ENCODE measurements at places on chromosomes 12 and 14. TPM values are rescaled to one million over a fixed set of nuclear protein-coding genes. Genes with fewer than 3 reads are reported as not detected.

The CTSG gene
- total RNA-seq, result not detected

The RIN3 gene
- 1.3 TPM for total RNA-seq

The HIF1A gene
- total RNA-seq, result 502 TPM

The CCDC177 gene
- under 0.01 TPM for total RNA-seq

The SYNDIG1L gene
- under 0.01 TPM for total RNA-seq

The ASCL1 gene
- total RNA-seq, result not detected

The ADCY4 gene
- 15.5 TPM for total RNA-seq

The BCAT1 gene
- 186 TPM for total RNA-seq

The ST8SIA1 gene
- total RNA-seq, result 0.28 TPM

The SERPINA12 gene
- total RNA-seq, result not detected

The KLRF1 gene
- not detected for total RNA-seq

The BTBD7 gene
- 20.7 TPM for total RNA-seq

The ZNF705A gene
- total RNA-seq, result not detected

The HHIPL1 gene
- total RNA-seq, result 9.3 TPM

The DUSP6 gene
- total RNA-seq, result 75.9 TPM

The TAS2R43 gene
- total RNA-seq, result 0.19 TPM

The ZDHHC22 gene
- not detected for total RNA-seq

The HSPB8 gene
- total RNA-seq, result 35.1 TPM

The SLC8B1 gene
- total RNA-seq, result 20.9 TPM

The CYP27B1 gene
- total RNA-seq, result 0.19 TPM

The RILPL1 gene
- total RNA-seq, result 7.9 TPM

The GPATCH2L gene
- 62.0 TPM for total RNA-seq

The GLT1D1 gene
- total RNA-seq, result not detected

The RNASE1 gene
- total RNA-seq, result 0.96 TPM

The ENO2 gene
- 66.8 TPM for total RNA-seq

The C14orf39 gene
- total RNA-seq, result not detected

The RNASE2 gene
- total RNA-seq, result not detected

The YEATS4 gene
- total RNA-seq, result 15.3 TPM

The KRT74 gene
- not detected for total RNA-seq

The INHBC gene
- total RNA-seq, result not detected

The ASPG gene
- total RNA-seq, result not detected

The LRRIQ1 gene
- total RNA-seq, result 0.38 TPM

The C12orf42 gene
- not detected for total RNA-seq

The IL26 gene
- total RNA-seq, result under 0.01 TPM

The NRL gene
- 0.56 TPM for total RNA-seq

The CLEC6A gene
- not detected for total RNA-seq

The SLC22A17 gene
- 40.9 TPM for total RNA-seq

All from regular cardiac myocyte (primary cell).